ENCODE measurements at places on chromosomes 12 and 14.

DNA sequence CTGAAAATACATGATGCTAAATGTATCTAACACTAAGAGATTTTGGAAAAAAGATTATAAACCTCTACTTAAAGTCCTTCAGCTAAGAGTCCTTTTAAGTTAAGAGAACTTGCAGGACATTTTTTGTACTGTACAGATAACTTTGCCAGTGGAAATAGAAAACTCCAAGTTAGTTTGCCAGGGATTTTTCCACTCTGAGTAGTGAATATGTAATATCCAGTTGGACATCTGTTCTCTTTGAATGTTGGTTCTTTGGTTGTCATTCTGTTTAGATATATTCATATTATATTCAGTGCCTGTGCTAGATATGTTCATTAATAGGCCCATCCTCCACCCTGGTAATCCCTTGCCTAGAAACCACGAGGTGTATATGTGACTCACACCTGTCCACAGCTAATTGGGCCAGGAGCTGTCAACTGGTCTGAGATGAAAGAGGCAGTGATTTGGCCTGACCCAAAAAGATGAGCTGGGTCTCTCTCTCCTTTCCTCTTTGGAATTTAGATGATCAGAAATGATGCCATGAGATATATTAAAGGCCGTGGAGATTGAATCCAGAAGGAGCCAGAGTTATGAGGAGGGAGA lies 261.0 kb upstream of the LRIG3 start:
- DNase-seq, result no peak

GRCh38 chr12:3214526-3215365 lies 137.6 kb downstream of the TSPAN9 start:
- DNase-seq, result peak; percentile 37

DNA sequence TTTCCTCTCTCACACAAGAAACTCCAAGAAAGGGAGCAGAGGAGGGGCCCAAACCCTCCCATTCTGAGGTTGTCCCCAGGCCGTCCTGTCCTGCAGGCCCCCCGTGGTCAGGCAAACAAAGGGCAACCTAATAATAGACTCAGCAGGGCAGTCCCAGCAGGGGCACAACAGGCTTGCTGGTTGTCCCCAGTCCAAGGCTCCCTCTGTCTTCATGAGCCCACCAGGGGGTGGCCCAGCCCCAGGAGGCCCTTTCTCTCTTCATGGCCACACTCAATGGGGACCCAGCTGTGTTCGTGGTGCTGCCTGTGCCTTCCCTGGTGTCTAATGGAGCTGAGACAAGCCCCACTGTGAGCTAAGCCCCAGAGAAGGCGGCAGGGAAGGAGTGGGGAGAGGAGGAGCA lies 359.9 kb downstream of the ADGRD1 start:
- DNase-seq, result no peak

- DNase-seq, result no peak
These were observed 94.6 kb downstream of the PPM1A start for GRCh38 chr14:60343571-60344071.

DNA sequence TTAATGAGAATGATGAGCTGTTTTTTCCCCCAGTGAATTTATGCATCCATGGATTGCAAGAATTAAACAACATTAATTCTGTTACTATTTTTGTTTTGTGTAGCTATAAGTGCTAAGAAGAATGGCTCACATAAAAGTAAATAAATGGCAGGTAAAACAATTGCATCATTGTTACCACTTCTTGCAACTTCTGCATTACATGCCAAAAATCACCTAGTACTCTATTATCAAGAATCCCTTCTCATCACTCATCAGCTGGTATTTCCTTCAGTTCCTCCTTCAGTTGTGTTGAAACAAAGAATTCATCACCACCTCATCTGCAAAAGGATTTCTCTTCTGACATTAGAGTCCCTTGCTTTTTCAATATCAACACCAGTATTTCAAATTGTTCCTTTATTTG lies 773 bp downstream of the A2M start:
- DNase-seq, result no peak

Measured in NCI-H2081 treated with DMSO at 0.1 percent for 48 hours (cell line).